ENCODE measurements at places on chromosomes 7 and 10.

DNA sequence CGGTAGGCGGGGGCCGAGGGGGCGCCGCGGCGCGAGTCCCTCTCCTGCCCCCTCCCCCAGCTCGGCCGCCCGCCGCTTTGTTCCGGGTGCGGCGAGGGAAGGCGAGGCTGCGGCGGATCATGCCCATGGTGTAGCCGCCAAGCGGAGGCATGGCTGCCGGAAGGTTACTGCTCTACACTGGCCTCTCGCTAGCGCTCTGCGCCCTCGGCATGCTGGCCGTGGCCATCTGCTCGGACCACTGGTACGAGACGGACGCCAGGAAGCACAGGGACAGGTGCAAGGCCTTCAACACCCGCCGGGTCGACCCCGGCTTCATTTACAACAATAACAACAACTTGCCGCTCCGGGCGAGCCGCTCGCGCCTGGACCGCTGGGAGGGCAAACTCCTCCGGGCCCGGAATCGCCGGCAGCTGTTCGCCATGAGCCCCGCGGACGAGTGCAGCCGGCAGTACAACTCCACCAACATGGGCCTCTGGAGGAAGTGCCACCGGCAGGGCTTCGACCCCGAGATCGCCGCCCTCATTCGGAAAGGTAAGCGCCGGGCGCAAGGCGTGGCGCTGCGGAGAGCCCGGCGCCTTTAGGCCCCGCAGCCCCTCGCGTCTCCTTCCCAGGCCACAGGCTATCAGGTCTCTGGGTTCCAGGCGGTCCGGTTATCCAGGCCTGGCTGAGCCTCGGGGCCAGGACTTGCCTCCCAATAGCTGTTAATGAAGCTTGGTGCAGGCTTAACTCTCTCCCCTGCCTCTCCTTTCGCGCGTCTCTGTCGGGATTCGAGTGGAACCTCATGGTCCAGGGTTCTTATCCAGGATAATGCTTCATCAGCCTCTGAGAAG, 513 bp downstream of the TMEM178B start:
- DNase-seq: peak; percentile 19
- H3K27me3 ChIP-seq: no peaks in the 10 kb centered on the region
- H3K4me1 ChIP-seq: peaks cover 35% of the 10 kb centered on the region
- no peak overlapping the region for H3K27ac ChIP-seq
- H3K36me3 ChIP-seq: no peaks in the 10 kb centered on the region
- H3K4me3 ChIP-seq: peak overlapping the region; percentile 51

DNA sequence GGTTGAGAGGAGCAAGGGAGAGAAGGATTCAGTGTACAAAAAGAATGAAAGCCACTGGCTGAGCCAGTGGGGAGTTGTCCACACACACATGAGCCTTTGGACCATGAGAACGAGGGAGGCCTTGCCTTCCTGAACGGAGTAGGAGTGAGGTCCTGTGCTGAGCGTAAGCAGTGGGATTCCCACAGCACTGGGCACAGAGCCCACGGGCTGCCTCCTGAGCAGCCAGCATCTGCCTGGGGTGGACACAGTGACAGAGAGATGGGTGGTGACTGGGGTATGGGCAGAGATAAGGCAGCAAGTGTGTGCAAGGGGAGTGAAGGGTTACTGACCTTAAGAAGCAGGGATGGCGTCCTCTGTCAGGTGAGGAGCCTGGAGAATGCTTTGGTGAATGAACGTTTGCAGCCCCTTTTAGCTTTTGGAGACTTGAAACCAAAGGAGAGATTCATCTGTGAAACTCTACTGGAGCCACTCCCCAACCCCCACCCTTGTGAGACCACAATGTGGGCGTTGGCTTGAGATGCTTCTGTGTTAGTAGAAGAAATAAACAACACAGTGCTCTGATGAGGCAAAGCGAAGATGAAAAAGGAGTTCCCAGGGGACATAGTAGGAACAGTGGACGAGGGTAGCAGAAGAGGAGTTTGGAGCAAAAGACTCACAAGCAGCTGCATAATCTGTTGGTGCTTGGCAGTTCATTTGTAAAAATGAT, 56.5 kb downstream of the FIGNL1 start:
- peak; percentile 77 for DNase-seq

- H3K36me3 ChIP-seq: no peaks in the 10 kb centered on the region
- no peaks in the 10 kb centered on the region for H3K27me3 ChIP-seq
- H3K4me1 ChIP-seq: no peaks in the 10 kb centered on the region
- DNase-seq: no peak
Observed at GRCh38 chr7:12765431-12766100, 78.1 kb downstream of the ARL4A start.

DNA sequence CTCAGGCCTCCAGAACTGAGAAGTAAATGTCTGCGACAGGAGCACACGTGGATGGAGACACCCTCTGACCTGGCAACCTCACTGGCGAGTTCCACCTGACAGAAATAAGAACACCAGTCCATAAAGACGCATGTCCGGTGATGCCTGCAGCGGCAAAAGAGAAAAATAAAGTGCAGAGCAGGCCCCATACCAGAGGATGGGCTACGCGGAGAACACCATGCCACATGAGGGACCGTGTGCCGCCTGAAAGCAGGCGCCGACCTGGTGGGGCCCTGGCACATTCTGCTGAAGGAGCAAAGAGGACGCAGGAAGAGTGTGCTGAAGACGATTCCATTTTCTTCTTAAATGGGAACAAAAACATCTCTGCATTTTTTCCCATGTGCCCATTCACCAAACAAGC, 105.0 kb downstream of the VIPR2 start:
- no peak overlapping the region for H3K27ac ChIP-seq
- no peak for DNase-seq
- no peaks in the 10 kb centered on the region for H3K36me3 ChIP-seq

GRCh38 chr7:28889290-28889689, 68.8 kb downstream of the TRIL start:
- peaks cover 8% of the 10 kb centered on the region for H3K4me1 ChIP-seq
- no peak overlapping the region for H3K4me3 ChIP-seq
- no peak for DNase-seq
- no peaks in the 10 kb centered on the region for H3K27me3 ChIP-seq

DNA sequence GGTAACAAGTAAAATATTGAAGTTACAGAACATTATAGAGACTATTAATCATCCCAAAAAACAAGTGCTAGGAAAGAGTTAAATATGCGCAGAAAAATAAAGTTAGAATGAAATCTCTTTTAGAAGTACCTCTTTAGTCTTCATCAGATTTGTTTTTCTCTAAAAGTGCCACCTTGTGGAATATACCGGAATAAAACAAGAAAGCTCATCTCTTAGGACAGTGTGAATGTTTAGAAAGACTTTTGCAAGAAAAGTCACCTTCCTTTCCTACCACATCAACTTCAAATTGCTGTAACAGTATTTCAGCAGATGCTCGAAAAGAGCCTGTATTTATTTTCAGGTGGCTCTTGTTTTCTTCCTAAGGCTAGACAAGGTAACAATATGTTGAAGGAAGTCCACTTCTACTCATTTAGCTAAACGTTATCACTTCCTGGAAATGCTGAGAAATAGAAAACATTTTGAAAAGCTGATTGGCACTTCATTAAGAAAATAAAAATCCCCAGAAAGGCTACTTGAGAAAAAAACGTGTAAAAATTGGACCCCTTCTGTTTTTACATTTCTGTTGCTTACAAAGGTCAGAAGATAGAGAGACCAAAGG, 19.8 kb upstream of the FAM133B start:
- no peaks in the 10 kb centered on the region for H3K27me3 ChIP-seq
- H3K36me3 ChIP-seq: no peaks in the 10 kb centered on the region
- no peaks in the 10 kb centered on the region for H3K4me1 ChIP-seq
- peak; percentile 25 for DNase-seq
- H3K4me3 ChIP-seq: no peak overlapping the region
